Activated CD4-positive, alpha-beta T cell treated with anti-CD3 and anti-CD28 coated beads for 1 hour (primary cell): ENCODE measurements at places on chromosomes 6 and 20.

DNA sequence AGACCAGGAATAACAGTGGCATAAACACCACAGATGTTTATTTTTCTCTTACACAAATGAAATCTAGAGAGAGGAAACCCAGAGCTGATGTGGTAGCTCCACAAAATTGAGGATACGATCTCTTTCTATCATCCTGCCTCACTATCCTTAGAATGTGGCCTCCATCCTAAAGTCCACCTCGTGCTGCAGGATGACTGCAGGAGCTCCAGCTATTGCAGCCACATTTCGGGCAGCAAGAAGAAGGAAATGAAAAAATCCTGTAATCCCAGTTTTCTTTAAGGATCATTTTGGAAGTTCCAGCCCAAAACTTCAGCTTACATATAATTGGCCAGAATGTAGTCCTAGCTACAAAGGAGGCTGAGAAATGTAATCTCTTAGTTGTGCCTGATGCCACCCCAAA lies 41.2 kb upstream of the ARFGEF2 start:
- no peak for DNase-seq

DNA sequence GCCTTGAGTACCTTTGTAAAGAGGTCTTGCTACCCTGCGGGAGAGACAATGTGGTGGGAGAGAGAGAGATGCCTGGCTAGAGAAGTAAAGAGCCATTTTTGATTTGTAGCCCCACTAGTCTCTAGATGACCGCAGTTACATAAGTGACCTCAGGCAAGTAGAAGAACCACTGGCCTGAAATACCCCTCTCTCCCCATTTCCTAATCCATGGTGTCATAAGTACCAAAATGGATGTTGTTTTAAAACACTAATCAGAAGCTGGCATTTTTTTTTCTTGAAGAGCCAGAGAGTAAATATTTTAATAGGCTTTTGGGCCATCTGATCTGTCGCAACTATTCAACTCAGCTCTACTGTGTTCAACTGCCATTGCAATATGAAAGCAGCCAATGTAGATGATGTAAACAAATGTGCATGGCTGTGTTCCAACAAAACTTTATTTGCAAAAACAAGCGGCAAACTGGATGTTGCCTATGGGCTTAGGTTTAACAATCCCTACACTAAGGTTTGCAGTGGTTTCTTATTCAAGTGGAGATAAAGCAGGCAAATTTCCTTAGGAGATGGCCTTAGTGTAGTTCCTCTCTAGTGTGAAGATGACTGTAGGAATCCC lies 36.5 kb downstream of the RARS2 start:
- no peak for DNase-seq

GRCh38 chr20:49906101-49906604 lies 9.2 kb downstream of the SPATA2 start:
- DNase-seq = no peak

- no peak for DNase-seq
Measured at GRCh38 chr20:24957326-24958016, 8.4 kb downstream of the CST7 start.

DNA sequence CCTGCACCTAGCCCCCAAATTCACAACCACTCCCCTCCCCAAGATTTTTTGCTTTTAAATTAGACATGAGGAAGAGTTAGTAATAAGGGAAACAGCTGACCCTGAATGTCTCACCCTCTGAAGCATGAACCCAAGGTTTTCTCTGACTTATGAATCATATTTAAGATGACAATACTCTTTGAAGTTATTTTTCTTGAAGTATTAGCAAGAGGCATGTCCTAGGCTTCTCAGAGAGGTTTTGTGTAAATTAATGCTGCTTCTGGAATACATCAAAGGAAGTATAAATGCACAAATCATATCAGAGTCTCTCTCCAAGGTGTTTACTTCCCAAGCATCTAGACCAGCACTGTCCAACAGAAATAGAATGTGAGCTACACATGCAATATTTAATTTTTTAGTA lies 408.1 kb upstream of the MARCKS start:
- no peak for DNase-seq

- no peak for DNase-seq
Measured at GRCh38 chr6:124026694-124027093, 223.0 kb downstream of the NKAIN2 start.

DNA sequence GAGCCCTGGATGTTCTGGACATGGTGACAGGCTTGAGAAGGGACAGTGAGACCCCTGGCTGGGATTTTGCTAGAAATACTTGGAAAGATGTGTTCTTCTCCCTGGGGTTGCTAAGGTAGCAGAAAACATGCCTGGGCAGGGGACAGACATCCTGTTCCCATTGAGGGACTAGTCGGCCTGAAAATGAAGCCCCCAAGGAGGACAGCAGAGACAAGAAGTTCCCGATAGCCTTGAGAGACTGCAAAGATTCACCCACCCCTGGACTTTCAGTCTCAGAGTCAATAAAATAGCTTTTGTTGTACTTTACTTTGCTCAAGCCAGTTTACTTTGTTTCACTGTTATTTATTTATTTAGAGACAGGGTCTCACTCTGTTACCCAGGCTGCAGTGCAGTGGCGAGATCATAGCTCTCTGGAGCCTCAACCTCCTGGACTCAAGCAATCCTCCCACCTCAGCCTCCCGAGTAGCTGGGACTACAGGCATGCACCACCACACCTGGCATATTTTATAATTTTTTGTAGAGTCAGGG lies 28.4 kb downstream of the ATP9A start:
- DNase-seq = no peak

GRCh38 chr20:19205981-19206396 lies 6.5 kb upstream of the SLC24A3 start:
- peak; percentile 28 for DNase-seq

DNA sequence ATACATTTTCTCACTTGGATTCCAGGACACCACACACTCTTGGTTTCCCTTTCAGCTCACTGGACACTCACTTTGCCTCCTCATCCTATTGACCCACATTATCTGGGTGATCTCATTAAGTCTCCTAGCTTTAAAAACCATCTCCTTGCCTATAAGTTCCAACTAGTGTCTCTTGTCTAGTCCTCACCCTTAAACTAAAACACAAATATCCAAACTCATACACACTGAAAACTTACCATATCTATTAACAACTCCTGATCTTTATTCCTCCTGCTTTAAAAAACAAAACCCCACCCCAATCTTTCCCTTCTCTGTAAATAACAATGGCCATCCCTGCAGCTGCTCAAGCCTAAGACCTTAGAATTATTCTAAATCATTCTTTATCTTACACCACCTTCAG lies 3.5 kb upstream of the SMIM28 start:
- no peak for DNase-seq

- DNase-seq = no peak
Measured at GRCh38 chr6:47810885-47811284, 29.1 kb downstream of the OPN5 start.

DNA sequence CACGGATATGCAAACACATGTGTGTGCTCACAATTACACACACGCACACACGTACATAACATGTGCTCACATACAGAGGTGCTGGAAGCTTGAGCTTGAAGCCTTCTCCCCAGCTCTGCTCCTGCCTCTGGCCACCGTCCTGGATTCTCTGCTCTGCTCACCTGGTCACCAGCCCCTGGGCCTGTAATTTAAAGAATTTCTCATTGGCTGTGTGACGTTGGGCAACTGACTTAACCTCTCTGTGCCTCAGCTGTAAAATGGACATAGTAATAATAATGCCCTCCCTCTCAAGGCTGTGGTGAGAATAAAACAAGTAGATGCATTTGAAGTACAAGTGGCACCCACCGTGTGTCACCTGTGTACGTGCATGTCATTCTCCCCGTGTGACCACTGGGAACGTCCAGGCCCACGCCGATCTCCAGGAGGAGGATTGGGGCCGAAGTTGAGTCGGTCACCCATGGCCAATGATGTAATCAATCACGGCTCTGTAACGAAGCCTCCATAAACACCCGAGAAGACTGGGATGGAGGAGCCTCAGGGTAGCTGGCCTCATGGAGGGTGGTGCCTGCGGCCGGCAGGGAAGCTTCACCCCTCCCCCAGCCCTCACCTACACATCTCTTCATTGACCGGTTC lies 160.9 kb upstream of the AFDN start:
- DNase-seq = no peak

DNA sequence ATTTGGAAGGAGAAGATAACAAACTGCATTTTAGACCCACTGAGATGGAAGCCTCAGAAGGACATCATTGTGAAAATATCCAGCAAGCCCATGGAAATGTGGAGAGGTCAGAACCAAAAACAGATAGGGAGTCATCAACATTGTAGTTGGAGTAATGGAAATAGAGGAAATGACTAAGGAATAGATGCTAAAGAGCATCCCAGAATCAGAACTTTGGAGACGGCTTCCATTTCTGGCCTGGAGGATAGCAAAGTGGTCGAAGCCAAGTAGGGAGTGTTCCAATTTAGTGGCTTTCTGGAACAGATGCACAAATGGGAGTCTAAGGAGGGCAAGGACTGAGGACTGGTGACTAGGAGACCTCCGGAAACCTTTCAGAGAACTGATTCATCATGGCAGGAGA lies 3.6 kb downstream of the BEND6 start:
- DNase-seq = no peak

DNA sequence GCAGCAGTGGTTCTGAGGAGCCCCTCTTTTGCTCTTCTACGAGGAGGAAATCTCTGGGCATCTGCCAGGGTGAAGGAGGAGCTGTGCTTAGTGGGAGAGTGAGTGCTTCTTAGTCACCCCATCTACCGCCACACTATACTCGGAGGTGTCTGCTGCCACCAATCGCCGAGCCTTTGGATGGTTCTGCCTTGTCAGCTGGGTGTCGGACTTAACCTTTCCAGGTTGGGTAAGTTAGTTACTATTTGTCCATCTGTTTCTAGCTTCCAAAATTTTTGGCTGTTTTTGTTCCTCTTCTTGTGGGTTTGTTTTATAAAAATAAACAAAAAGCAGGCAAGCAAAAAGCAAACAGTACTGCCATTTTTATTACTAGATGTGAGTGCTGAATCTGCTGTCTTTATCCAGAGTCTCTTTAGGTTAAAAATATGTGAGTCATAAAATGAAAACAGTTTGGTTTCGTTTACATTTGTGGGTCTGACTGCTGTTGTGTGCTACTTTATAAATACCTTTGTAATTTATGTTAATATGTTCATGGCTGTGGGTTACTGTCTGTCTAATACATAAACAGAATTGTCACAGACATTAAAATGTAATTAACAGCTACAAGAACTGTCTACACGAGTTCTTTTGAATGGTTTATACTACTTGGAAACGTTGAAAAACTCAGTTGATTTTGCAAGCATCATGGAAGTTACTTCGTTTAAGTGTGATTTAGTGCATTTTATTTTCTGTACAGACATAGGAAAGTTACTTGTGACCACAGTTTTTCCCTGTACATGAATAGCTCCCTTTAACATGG lies 89.2 kb downstream of the ARID1B start:
- DNase-seq = no peak

DNA sequence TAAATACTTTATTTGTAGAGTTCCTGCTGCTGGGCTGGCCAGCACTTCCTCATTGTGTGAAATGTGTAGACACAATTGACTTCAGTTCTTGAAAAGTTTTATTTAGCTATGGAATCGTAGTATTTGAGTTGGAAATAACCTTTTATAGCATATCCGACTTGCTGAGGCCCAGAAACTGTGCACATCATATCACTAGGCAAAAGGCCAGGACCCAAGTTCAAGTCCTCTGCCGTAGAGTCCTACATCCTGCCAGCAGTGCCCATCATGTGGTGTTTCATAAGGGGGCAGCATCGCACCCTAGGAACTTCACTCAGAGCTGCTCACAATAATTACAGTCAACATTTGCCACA lies 207.7 kb upstream of the SNX9 start:
- DNase-seq = no peak

GRCh38 chr6:143111443-143111842 lies 50.8 kb downstream of the AIG1 start:
- DNase-seq = no peak

GRCh38 chr6:13405961-13406477 lies 77.7 kb upstream of the TBC1D7 start:
- DNase-seq = no peak

GRCh38 chr6:113630738-113631535 lies 226.2 kb upstream of the MARCKS start:
- no peak for DNase-seq

DNA sequence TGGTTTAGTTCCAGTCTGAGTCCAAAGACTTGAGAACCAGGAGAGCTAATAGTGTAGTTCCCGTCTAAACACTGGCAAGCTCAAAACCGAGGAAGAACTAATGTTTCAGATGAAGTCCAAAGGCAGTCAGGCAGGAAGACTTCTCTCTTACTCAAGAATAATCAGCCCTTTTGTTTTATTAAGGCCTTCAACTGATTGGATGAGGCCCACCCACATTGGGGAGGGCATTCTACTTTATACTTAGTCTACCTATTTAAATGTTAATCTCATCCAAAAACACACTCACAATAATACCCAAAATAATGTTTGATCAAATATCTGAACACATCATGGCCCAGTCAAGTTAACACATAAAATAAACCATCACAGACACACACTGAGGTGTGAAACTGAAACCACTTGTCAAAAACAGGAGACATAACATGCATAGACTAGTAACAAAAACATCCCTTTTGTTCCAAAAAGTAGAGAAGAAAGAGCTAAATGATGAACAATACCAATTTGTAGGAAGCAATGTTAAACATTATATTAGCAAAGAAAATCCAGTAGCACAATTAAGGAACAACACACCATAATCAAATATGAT lies 50.2 kb upstream of the SENP6 start:
- no peak for DNase-seq

GRCh38 chr20:23179766-23180403 lies 93.8 kb upstream of the CD93 start:
- no peak for DNase-seq
